ENCODE measurements at places on chromosomes 5 and 9.

DNA sequence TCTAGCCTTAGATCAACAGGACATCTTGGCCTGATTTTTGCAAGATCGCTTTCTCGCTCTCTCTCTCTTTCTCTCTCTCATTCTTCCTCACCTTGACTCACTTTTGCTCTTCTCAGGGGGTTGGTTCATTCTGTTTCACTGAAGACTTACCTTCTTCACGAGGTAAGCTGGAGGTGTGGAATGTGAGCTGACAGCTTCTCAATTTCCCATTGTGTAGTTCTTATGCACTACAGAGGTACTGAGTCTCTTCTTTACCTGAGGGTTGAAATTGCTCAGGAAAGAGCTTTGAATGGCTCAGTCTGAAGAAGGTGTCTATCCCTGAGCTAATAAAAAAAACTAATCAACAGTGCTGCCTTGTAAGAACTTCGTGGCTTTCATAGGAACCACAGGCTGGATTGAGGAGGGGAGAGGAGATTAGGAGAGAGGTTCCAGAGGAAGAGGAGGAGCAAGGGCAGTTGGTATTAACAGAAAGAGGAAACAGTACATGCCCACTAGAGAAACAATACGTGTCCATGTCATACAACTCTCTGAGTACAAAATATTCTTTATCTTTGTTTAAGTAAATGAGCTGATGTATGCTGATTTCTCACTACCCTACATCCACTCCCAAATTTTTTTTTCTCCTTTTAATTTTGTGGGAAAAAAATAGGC, 192.2 kb downstream of the TMEM167A start:
- no peak for DNase-seq

DNA sequence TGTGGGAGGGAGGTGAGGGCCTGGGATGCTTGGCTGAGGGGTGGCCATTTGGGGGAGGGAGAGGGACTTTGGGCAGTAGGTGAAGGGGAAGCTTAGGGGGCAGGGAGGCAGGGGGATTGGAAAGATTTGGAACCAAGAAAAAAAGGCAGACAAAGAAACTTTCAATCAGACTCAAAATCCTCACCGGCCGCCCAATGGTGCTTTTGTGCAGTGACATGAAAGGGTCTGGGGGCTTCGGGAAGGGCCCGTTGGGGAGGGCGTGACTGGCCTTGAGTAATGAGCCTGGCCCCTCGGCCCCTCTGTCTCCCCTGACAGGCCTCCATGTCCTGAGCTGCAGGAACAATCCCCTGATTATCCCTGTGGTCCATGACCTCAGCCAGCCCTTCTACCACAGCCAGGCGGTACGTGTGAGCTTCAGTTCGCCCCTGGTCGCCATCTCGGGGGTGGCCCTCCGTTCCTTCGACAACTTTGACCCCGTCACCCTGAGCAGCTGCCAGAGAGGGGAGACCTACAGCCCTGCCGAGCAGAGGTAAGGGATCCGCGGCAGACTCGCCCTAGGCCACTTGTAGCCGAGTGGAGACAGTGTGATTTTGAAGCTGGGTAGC, 181.1 kb downstream of the PAPPA start:
- no peak for DNase-seq

GRCh38 chr9:123331346-123332060, 24.5 kb upstream of the CRB2 start:
- DNase-seq: no peak

DNA sequence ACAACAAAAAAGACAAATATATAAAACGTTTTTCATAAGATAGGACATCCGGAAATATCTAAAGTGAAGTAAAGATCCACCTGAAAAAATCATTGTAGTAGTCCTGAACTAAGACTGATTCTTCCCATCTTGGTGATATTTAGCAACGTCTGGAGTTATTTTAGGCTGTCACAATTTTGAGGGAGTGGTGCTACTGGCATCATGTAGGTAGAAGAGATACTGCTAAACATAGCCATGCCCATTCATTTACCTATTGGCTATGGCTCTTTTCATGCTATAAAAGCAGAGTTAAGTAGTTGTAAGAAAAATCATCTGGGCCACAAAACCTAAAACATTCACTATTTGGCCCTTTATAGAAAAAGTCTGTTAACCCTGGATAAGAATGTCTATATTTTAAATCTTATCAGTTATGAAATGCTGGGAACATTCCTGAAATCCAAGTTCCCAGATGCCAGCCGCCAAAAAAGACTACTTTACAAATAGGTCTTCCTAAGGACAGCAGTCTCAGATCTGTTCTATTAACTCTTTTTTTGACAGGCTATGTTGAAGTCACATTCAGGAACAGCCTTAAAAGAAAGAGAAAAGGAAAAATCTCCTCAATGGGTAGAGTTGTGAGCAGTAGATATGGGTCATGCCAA, 27.0 kb downstream of the RAPGEF6 start:
- no peak for DNase-seq

All from NCI-H510A treated with DMSO at 0.1 percent for 48 hours (cell line).